ENCODE measurements at places on chromosomes 7 and 10. TPM values are rescaled to one million over a fixed set of nuclear protein-coding genes. Genes with fewer than 3 reads are reported as not detected.

The OR9A2 gene
- not detected for polyA plus RNA-seq

GRCh38 chr7:123819001-123819400 is 26.0 kb upstream of the HYAL4 start:
- no peaks in the 10 kb centered on the region for H3K27me3 ChIP-seq
- H3K4me3 ChIP-seq = no peak overlapping the region
- no peak overlapping the region for H3K27ac ChIP-seq
- DNase-seq = no peak

DNA sequence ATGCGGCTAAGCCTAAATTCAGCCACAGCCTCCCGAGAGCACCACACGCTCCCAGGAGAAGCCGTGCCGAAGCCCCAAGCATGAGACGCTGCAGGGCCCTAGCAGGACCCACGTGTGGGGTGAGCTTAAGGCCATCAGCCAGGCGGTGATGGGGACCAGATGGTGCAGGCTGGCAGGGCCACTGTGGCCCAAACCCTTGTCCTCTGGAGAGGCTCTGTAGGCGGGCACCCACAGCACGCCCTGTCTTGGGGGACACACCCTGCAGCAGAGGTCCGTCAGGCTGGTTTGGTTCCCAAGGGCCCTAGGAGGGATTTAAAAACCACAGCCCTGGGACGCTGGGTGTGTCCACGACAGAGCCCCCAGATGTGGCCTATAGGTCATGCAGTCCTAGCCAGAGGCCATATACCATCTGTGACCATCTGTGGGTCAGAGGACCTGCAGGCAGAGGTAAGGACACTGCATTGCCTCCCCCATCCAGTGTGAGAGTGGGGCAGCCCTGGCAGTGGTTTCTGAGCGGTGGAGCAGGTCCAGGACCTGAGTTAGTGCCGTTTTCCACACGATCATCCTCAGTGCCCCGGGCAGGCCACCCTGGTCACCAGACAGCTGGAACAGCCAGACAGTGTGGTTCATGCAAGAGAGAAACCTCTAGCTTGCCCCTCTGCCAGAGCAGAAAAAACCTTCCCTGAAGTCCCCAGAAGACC is 39.6 kb upstream of the INPP5A start:
- no peaks in the 10 kb centered on the region for H3K36me3 ChIP-seq
- no peak overlapping the region for H3K27ac ChIP-seq
- H3K4me3 ChIP-seq = no peak overlapping the region
- no peak for DNase-seq
- no peaks in the 10 kb centered on the region for H3K27me3 ChIP-seq

GRCh38 chr7:91656541-91657482 is 223.7 kb downstream of the MTERF1 start:
- H3K36me3 ChIP-seq = no peaks in the 10 kb centered on the region
- no peak overlapping the region for H3K4me3 ChIP-seq
- no peak for DNase-seq
- H3K27me3 ChIP-seq = no peaks in the 10 kb centered on the region

DNA sequence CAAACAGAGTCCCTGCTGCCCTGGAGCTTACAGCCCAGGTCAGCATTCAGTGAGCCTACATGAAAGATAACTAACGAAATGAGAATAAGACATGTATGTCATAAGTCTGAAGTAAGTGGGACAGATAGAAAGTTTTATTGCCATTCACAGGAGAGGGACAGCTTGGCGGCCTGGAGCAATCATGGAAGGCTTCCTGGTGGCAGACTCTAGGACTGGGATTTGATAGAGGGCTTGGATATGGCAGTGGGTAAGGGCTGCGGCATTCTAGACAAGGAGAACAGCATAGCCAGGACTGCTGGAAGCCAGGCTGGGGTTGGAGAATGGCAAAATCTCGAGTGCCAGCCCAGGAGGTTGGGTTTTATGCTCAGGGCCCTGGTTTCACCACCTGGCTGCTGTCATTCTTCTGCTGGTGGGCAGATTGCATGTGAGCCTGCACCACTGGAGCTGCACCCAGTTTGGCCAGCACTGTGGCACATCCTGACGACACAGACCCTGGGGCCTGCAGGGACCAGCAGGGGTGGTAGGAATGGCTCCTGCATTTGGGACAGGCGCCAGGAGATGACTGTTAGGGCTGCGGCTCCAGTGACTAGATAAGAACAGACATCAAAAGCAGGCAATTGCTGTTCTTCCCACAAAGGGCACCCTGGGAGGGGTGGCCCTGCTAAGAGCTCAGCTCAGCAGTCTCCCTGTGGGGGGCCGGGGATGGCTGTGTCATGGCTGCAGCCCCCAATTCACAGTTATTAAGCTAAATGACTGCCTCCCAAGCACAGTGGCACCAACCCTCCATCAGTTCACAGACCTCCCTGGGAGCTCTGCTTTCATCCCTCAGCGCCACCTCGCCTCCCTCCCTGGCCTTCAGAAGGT is 161.1 kb downstream of the RPS24 start:
- no peaks in the 10 kb centered on the region for H3K27me3 ChIP-seq
- H3K4me3 ChIP-seq = no peak overlapping the region
- H3K36me3 ChIP-seq = no peaks in the 10 kb centered on the region
- no peak for DNase-seq
- no peak overlapping the region for H3K27ac ChIP-seq

Data from small intestine (tissue), 16 donors.